Fibroblast of skin of left quadriceps (primary cell): ENCODE measurements at places on chromosomes 1 and 21.

DNA sequence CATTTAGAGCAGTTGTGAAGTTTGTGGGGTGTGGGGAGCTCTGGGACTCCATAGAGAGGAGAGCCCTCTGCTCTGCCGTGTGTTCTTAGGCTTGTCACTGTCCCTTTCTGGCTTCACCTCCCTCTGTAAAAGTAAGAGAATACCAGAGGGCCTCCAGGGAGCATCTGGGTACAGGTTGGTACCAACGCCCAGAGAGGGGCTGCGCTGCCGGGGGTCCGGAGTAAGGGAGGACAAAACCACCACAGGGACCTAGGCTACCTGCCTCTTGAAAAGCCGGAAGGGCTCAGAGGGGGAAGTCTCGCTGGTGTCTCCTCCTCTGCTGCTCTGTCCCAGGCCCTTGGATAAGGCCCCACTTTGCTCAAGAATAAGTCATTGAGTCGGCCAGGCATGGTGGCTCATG is 3.1 kb upstream of the TINAGL1 start:
- no peak for DNase-seq

GRCh38 chr1:48062353-48062752 is 65.2 kb upstream of the TRABD2B start:
- no peak for DNase-seq

DNA sequence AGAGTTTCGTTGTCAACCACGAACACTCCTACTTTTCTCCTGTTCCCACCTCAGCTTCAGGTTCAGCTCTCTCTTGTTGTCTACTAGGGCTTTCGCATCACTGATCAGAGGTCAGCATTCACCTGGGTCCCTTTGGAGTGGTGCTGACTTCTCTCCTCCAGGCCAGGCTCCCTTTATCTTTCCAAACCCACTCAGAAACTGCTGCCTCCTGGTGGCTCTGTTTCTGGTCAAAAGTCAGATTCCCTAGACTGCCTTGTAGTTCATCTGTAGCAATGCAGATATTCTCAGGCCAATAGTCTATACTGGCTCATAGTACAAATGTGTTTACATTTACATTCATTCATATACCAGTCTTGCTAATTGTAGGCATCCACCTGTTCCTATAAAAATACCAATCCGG is 6.4 kb upstream of the ERI3 start:
- no peak for DNase-seq

DNA sequence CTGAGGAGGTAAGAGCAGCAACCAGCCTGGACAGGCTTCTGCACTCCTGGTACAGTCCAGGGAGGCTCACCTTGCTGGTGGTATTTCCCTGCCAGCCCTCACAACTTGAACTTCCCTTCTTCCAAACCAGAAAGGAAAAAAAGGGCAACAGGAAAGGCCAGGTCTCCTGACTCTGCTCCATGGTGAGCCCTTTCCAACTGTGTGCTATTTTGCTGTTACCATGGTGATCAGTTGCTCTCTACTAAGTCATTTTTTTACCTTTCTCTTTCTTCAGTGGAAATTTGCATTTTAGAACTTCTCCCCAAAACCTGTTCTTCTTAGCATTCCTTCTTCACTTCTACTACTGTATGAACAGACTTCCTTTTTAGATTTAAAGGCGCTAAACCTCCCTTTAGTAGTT is 164.3 kb downstream of the GRIK1 start:
- no peak for DNase-seq

- peak; percentile 50 for DNase-seq
Measured at GRCh38 chr1:240000634-240001033, 91.0 kb upstream of the FMN2 start.

DNA sequence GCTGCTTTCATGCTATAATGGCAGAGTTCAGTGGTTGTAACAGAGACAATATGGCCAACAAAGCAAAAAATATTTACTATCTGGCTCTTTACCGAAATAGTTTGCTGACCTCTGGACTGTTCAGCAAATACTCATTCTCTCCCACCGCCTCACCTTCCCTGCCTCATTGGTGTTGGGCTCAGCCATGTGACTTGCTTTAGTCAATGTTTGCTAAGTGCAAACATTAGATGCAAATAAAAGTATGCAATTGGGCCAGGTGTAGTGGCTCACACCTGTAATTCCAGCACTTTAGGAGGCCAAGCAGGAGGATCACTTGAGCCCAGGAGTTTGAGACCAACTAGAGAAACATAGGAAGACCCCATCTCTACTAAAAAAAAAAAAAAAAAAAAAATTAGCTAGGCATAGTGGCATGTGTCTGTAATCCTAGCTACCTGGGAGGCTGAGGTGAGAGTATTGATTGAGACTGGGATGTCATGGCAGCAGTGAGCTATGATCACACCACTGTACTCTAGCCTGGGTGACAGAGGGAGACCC is 55.1 kb downstream of the RPL5 start:
- DNase-seq, result no peak

- no peak for DNase-seq
Measured at GRCh38 chr1:51867479-51868232, 10.9 kb downstream of the NRDC start.
